WTC11 (cell line): ENCODE measurements at places on chromosomes 2 and 18.

DNA sequence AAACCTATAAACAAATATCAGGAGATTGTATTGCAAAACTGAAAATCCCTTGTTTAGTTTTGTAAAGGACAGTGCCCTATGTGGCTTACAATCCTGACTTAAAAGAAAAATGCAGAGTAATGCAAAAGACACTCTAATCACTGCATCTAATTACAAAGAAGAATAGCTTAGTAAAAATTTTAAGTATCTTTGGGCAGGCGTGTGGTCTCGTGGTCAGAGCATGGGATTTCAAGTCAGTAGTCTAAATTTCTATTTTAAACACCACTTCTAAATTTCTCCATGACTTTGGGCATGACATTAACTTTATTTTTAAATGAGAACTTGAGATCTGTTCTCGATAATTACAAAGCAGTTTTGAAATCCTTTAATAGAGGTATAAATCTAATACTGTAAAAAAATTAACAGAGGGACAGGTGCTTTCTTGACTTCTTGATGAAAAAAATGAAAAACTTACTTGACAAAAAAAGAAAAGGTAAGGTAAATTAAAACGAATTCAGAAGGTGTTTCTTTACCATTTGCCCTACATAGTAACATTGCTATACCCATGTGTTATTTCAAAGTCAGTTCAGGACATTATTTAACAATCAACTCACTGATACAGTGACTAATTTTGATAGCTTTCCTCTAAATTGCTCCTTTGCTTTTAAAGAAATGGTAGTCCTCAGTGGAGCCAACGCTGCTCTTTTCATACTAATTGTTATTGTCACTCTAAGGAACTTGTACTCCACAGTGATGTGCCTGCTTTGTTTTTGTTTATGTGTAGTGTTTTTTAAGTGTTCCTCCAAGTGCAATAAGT is 17.6 kb upstream of the FTCDNL1 start:
- no peak for DNase-seq

GRCh38 chr2:41377837-41378236 is 670.0 kb upstream of the PKDCC start:
- DNase-seq, result no peak

GRCh38 chr2:128388499-128388941 is 69.9 kb upstream of the HS6ST1 start:
- no peak for DNase-seq

DNA sequence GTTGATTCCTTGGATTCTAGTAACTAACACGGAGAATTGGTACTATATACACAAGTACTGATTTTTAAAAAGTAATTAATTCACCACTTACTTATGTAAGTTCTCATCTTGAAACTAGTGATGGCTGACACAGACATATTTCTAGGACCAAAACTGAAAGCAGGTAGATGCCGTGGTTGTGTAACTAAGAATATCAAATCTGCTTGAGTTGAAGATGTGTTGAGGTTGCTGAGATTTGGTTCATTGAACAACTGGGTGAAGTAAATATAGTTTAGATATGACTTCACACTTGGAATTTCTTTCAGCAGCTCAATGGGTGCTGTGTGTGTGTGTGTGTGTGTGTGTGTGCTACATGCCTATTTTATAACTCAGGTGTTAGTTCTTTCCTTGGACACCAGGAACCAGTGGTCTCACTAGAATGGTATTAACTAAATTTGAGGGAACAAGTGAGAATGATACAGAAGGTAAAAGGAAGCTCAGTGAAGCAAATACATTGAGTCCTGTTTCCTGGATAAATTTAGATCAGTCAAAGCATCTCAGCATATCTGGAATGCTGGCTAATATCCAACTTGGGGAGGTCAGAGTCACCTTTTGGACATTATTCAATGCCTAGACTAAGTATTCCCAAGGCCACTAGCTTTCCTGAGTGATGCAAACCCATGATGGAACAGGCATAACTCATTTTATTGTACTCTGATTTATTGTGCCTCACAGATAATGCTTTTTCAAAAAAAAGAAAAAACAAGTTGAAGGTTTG is 110.7 kb upstream of the ZEB2 start:
- no peak for DNase-seq

- no peak for DNase-seq
Measured at GRCh38 chr18:75304678-75305557, 94.3 kb downstream of the TSHZ1 start.
